Central memory CD8-positive, alpha-beta T cell (primary cell): ENCODE measurements at places on chromosomes 2 and 18.

DNA sequence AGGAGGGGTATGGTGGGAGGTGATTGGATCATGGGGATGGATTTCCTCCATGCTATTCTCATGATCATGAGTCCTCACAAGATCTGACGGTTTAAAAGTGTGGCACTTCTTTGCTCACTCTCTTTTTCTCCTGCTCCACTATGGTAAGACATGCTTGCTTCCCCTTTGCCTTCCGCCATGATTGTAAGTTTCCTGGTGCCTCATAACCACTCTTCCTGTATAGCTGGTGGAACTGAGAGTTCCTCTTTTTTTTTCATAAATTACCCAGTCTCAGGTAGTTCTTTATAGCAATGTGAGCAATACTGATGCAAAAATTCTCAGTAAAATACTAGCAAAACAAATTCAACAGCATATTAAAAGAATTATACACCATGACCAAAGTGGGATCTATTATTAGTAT, 728.5 kb upstream of the SLC8A1 start:
- DNase-seq, result no peak

DNA sequence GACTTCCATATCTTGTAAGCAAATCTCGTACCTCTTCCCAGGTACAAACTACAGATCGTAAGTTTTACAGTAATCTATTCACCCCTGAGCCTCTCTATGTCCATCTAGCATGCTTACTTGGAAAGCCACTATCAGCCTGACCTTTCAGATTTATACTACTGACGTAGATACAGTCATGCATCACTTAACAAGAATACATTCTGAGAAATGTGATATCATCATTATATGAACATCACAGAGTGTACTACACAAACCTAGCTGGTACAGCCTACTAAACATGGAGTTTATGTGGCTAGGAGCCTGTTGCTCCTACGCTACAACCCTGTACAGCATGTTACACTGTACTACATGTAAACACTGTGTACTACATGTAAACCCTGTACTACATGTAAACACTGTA, 293.2 kb upstream of the ZNF804A start:
- DNase-seq, result no peak

- no peak for DNase-seq
Measured at GRCh38 chr2:127615511-127616166, 30.3 kb upstream of the GPR17 start.

- no peak for DNase-seq
Measured at GRCh38 chr2:63124850-63125249, 74.2 kb downstream of the OTX1 start.

- DNase-seq, result no peak
Measured at GRCh38 chr2:222837643-222838056, 23.2 kb upstream of the ACSL3 start.
